ENCODE measurements at places on chromosomes 12 and 14. TPM values are rescaled to one million over a fixed set of nuclear protein-coding genes. Genes with fewer than 3 reads are reported as not detected.

Gene BMAL2
- 11.3 TPM for polyA plus RNA-seq

Gene SLC6A15
- 11.4 TPM for polyA plus RNA-seq

Gene TRIAP1
- 40.7 TPM for polyA plus RNA-seq

Gene PRKD1
- 9.6 TPM for polyA plus RNA-seq

Gene FRMD6
- polyA plus RNA-seq, result 5.7 TPM

Gene SPTB
- polyA plus RNA-seq, result 1.9 TPM

Gene ZDHHC22
- polyA plus RNA-seq, result 5.1 TPM

Gene RAB2B
- 47.9 TPM for polyA plus RNA-seq

Gene RFC5
- polyA plus RNA-seq, result 36.5 TPM

Gene KERA
- not detected for polyA plus RNA-seq

Gene ACVRL1
- not detected for polyA plus RNA-seq

Gene SLC16A7
- 4.0 TPM for polyA plus RNA-seq

Gene SLC10A1
- not detected for polyA plus RNA-seq

Data from neural cell (in vitro differentiated cells).